ENCODE measurements at places on chromosomes 6 and 20.

DNA sequence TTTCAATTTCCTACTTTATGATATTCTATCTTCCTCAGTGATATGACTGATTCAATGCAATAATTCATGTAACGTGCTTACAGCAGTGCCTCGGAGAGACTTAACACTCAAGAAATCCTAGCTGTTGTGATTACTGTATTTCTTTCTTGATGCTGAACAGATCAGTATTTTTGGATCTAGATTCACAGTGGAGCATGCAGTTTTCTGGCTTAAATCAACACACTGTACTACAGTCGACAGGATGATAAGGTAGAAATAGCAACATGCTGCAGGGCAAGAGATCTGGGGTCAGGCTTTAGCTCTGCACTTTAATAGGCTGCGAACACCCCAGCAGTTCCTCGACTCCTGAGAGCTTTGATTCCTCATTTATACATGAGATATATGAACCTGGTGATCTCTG is 161.0 kb downstream of the AIG1 start:
- no peak for DNase-seq

GRCh38 chr6:169885831-169886230 is 134.4 kb downstream of the ERMARD start:
- DNase-seq, result peak; percentile 61

GRCh38 chr6:30071081-30071818 is 4.3 kb downstream of the PPP1R11 start:
- DNase-seq, result no peak

DNA sequence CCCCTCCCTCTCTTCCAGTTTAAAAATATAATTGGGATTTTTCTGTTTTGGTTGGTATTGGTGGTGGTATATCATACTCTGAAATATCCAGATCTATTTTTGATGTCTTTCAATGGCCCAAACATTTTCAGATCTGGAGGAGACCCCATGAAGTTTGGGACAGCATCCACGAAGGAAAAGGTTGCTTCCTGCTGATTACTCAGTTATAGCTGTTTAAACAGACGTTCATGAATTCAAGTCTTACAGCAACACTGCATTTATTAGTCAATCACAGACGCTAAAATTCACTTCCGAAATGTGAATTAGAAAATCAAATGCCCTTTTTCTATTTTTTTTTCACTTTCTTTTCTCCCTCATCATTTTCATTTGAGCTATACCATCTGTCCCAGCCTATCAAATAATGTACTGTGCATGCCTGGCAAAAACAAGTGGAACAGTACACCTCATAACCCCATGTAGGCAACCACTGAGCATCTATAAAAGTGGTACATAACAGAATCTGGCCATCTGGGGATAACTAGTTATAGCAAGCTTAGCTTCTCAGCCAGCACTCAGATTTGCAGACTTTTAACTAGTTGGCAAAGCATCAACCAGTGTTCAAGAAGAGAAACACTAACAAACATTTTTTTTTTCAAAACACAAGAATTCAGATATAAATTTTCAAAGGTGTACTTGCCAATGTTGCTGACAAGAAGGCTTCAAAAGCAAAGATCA is 124.5 kb downstream of the HIVEP2 start:
- DNase-seq, result no peak
